ENCODE measurements at places on chromosomes 3 and 15.

DNA sequence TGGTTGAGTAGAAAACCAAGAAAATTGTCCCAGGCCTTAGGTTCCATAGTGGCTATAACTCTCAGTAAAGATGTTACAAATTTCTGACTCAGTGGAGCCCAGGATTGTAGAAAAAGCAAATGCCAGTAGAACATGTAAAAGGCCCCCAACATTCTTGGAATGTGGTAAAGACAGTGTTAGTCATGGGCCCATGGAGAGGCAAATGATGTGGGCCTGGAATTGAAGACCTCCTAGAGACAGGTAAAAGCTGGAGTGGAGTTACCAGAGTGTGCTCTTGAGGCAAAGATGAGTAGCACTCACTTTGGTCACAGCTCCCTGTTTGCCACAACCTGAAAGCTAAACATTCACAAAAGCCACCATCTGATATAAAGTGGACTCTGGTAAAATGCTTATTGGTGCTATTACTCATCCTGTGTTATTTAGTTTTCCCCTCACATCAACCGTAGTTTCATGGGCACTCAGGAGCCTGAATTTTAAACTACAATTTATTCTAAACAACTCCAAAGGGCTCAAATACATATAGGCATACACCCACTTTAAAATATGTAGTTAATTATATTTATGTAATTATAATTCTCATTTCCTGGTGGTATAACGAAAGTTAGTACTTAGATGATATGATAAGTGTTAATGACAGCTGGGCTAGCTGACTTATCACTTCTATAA is 359.6 kb upstream of the NECTIN3 start:
- no peak for DNase-seq

GRCh38 chr15:80249973-80250372 is 2.0 kb downstream of the CTXND1 start:
- no peak for DNase-seq

GRCh38 chr15:95247071-95247984 is 1016.0 kb downstream of the MCTP2 start:
- DNase-seq = no peak

DNA sequence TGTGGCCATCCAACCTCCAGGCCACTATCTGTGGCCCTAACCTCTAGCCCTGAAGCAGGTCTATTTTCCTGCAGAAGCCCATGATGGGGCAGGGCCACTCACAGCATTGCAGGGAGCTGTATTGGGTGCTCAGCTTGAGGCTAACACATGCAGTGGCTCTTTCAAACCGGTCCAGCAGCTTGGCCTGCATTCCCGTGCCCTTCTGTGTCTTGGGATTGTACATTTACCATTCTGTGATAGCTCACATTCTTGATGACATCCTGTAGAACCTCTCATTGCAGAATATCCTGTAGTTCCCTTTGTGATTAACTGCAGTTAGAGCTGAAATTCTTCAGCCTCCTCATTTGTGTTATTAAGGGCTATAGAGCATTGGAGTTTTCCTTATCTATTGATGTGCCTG is 60.8 kb upstream of the ANKRD34C start:
- no peak for DNase-seq

- DNase-seq = no peak
Measured at GRCh38 chr15:70362886-70363285, 265.2 kb upstream of the TLE3 start.

DNA sequence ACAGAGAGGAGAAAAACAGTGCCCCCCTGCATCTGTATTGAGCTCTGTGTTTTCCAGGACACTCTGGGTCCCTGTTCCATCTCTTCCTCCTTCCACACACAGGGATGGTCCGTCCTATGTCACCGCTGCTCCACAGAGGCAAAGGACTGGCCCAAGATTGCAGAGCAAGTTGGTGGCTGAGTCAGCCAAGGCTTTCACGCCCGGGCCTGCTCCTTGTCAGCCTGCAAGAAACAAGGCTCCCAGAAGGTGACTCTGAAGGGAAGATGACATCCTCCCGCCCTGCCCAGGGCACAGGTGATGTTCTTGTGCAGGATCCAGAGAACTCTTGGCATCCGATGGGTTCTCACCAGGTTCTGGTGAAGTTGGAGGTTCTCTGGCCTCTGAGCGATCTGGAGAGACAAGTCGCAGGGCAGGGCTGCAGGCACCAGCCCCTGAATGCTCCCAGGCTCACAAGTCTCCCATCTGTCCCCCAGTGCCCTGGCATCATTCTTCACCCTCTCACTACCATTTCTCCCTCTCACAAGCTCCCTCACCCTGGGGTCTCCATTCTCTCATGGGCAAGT is 138.6 kb downstream of the MEGF11 start:
- no peak for DNase-seq

DNA sequence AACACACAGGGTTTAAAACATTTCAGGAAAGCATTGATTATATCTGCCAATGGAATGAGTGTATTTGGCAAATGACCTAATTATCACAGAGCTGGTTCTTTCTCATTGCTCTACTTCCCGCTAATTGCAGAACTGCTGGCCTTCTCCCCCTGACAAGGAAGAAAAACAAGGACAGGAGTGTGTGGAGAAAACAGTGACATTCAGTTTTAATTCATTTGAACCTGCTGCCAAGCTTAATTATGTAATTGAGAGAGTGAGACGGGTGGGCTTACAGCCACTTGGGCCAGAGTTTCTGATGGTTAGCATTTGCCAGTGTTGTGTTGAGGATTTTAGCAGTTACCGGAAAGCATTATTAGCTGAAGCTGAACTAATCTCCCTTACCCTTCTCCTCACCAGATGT is 301.4 kb downstream of the RBMS3 start:
- DNase-seq = no peak

- no peak for DNase-seq
Measured at GRCh38 chr3:110708156-110708555, 363.5 kb upstream of the NECTIN3 start.

DNA sequence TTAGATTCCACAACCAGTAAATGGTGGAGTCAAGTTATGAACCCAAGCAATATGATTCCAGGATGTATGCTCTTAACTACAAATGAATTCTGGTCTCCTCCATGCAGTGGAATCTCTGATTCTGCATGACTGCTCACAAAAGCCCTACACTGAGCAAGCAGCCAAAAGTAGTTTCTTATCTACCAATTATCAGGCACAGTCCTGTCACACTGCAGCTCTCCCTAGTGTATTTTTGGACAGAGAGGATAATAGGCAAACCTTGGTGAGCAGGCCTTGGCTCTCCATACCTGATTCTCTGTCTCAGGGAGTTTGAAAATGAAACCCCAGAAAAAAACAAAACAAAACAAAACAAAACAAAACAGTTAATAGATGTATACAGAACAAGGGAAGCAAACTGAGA is 3.5 kb upstream of the SSR3 start:
- no peak for DNase-seq

- no peak for DNase-seq
Measured at GRCh38 chr3:74842141-74842540, 227.7 kb upstream of the CNTN3 start.

- no peak for DNase-seq
Measured at GRCh38 chr15:25568751-25569150, 129.9 kb upstream of the UBE3A start.

- no peak for DNase-seq
Measured at GRCh38 chr3:37443363-37444035, 269.1 kb upstream of the LRRFIP2 start.

DNA sequence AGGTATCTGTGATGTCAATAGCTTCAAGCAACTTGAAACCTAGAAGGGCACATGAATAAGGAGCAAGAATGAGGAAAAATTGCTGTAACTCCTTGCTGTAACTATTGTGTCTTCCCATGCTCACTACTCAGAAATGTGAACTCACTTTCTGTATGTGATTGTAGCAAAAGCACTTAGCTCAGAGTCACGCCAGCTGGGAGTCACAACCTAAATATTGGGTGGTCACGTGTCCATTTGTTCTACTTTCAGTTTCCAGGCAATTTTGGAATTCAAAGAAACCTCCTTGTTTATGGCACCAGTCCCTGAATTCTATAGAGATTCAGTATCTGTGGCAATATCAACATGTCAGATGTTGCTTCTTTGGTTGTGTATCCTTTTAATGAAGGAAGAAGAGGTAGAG is 241.6 kb upstream of the AZI2 start:
- DNase-seq = no peak

GRCh38 chr3:189277711-189278110 is 105.9 kb downstream of the TPRG1 start:
- no peak for DNase-seq

All from NCI-H187 treated with DMSO at 0.1 percent for 48 hours (cell line).